ENCODE measurements at places on chromosomes 13 and 19. TPM values are rescaled to one million over a fixed set of nuclear protein-coding genes. Genes with fewer than 3 reads are reported as not detected.

DNA sequence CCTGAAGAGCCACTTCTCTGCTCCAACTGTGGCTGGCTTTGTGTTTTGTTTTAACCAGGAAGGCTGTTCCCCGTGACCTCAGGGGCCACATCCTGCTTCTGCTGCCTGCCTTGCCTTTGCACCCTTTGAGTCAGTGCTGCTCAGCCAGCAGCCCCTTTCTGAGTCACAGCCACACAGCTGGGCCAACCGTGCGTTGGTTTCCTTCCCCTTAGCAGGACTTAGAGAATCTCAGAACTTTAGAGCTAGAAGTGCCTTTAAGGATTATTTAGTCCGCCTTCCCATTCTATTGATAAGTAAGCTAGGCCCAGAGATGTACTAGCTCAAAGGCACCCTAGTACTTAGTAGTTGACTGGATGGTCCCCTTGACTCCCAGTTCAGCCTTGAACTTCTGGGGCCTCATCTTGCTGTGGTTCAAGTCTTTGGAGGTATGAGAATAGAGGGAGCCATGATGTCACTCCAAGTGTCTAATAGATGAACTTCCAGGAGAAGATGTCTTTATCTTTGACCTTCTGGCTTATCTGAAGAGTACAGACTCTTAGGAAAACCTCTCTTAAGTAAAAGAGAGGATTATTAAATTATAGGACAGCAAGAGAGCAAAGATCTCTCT is 8.0 kb downstream of the RGCC start:
- peak; percentile 90 for DNase-seq

DNA sequence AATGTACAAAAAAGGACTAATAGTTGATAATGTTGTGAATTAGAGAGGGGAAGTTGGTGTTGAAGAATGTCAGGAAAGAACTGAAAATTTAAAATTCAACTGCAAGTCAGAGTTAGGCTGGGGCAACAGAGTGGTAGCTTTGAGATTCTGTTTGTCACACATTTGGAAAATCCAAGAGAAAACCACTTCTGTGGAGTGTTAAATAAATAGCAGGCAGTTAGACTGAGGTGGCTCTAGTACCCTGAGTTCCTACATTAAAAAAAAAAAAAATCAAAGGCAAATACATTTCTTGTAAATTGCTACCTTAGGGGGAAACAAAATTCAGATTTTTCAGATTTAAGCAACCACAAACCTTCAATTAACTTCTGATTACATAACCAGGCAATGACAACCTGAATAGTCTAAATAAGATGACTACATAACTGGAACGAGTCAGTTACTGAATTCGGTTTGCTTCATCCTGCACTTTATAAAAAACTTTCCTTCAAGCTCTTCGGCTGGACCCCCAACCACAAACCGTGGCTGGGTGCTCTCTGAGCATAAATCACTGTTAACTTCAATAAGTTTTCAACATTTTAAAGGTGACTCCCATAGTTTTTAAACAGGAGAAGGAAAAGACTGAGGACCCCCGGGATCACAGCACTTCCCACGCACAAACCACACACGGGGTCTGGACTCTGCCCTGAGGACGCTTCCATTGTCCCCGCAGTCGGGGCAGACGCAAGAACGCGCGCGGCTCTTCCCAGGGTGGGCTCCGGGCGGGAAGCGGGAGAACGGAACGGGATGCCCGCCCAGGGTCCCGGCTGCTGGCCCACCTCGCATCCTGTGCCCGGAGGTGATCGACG is 725 bp downstream of the ZNF682 start:
- DNase-seq: no peak

DNA sequence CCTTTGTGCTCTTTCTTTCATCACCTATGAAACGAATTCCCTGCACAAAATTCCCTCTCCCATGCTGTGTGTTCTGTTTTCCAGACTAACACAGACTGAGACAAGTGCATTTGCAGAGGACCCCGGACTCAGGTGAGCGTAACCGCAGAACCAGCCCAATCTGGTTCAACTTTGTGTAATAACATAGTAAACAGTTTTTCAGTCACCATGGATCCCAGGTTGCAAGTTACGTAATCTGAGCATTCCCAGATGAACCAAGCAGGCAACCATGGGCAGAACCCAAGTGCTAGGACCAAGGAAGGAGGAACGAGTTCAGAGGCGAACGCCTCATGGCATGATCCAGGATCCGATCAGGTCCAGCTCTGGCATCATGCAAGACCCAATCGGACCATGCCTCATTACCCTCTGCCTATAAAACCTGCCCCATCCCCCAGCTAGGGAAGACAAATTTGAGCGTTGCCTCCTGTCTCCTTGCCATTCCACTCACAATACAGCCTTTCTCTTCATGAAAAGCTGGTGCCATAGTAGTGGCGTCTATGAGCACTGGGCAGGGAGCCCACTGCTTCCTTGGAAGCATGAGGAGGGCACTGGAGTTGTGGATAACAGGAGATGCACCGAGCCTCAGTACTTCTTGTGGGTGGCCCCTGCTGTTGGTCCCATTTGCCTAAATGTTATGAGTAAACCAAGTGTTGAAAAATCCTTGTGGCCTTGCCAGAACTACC is 107.6 kb downstream of the ABCC4 start:
- no peak for DNase-seq

DNA sequence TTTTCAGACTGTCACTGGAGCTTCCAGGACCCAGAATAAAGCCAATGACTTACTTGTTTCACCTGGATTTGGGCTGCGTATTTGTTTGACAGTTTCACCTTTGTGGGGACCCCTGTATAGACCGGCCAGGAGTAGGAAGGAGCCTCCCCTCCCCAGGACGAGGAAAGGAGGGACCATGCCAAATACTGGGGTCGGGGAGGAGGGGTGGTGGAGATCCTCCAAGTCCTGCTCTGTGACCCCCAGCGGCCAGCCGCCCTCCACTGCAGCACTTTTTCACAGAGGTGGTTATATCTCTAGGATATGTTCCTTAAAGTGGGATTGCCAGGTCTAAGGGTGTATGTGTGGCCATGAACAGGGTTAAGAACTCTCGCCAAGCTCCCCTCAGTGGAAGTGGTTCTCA is 25.7 kb upstream of the ZNF492 start:
- DNase-seq: no peak

DNA sequence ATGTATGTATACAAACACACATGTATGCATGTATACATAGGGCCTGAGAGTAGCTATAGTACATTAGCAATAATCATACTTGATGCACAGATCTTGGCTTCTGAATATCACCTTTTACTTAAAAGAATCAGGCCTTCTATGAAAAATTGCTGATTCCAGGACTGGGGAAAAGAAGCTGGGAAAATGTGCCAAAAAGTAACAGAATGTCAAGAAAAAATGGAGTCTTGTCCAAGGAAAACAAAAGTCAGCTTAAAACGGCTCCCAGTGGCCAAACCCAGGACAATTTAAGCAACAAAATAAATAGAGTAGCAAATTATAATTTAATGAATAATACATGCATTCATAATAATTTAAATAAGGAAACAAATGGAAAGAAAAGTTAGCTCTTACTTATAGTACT is 2104.9 kb downstream of the PCDH9 start:
- DNase-seq: no peak

- DNase-seq: no peak
Measured at GRCh38 chr13:33640832-33641231, 177.1 kb upstream of the RFC3 start.

DNA sequence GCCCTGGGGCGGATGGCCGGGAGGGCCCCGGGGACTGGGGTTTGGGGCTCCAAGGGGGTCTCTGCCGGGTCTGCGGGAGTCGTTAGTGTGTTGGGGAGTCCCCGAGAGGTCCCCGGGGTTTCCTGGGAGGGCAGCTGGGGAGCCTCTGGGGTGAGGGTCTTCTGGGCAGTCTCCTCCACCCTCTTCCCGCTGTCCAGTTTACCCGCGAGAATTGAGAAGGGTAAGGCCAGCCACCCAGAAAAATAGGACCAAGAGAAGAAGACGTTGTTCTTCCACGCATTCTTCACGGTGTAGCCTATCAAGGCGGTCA is 1.0 kb upstream of the ETFB start:
- DNase-seq: peak; percentile 74

DNA sequence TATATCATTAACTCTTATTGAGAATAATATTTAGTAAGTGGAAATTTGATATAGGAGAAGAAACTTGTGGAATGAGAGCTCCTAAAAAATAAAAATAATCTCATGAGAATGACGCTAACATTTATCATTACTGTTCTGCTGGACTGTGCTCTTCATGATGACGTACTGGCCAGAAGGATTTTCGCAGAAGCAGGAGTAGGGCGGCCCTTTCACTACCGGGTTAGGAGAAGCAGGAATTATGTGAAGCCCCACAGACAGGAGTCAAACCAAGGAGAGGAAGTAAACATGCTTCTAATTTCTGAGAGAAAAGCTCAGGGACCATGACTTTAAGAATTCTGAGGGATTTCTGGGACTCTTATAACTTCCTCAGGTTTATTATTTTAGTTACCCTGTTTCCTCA is 195.1 kb downstream of the VWA8 start:
- DNase-seq: no peak

- DNase-seq: no peak
Measured at GRCh38 chr13:76719955-76720354, 166.2 kb downstream of the KCTD12 start.

DNA sequence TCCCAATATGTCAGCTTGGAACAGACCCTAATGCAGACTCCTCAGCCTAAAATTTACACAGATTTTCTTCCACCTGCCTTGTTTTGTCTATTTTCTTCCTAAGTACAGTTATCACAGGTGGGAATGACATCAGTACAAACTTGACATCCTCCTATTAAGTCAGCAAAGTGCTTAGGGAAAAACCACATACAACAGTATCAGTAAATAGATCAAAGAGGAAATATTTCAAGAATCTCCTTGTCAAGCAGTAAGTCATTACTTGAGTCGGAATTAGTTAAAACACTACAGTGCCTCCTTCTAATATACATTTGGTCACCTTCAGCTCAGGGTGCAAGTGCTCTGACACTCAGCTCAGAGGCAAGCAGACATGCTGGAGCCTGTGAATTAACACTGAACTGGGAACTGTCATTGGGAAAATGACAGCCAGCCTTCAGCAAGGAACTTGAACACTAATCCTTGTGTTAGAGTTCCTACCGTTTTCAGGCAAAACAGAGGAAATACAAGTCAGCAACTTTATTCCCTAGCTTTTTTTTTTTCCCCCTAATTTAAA is 394.3 kb upstream of the HTR2A start:
- no peak for DNase-seq

DNA sequence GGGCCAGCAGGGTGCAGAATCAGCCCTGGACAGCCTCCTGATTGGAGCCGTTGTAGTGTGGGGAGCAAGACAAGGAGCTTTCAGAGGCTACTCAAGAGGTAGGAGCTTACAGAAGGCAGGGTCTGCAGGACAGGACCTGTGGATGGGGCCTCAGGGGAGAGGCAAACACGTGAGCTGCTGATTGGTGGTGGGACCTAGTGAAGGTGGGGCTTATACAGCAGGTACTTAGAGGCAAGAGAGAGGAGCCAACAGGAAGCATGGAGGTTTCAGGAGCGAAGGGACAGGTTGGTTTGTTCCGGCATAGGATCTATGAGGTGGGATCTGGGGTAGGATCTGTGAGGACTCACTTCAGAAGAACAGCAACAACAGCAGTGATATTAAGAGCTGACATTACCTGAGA is 32.4 kb downstream of the ZSWIM4 start:
- no peak for DNase-seq

GRCh38 chr19:49231804-49232203 is 74.2 kb downstream of the TRPM4 start:
- DNase-seq: no peak

GRCh38 chr19:50362656-50363424 is 2.6 kb downstream of the NAPSA start:
- no peak for DNase-seq

- no peak for DNase-seq
Measured at GRCh38 chr19:12784394-12784870, 6.9 kb upstream of the JUNB start.

DNA sequence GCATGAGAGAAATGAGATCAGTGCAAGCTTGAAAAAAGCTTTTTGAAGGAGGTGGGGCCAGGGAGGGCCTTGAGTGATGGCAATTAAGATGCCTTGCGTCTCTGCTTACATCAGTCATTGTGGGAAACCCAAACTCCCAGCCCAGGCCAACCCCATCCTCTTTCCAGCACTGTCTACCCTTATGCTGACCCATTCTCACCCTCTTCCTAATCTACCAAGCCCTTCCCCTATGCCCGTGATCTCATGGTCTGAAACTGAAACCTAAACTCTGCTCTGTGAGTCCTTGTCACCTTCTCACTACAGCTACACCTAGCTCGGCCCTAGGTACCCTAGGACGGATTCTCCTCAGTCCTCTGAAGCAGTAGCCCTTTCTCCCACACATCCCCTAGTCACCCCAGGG is 36.0 kb upstream of the SERP2 start:
- DNase-seq: no peak

GRCh38 chr19:3690551-3691371 is 9.5 kb downstream of the PIP5K1C start:
- DNase-seq: peak; percentile 42

DNA sequence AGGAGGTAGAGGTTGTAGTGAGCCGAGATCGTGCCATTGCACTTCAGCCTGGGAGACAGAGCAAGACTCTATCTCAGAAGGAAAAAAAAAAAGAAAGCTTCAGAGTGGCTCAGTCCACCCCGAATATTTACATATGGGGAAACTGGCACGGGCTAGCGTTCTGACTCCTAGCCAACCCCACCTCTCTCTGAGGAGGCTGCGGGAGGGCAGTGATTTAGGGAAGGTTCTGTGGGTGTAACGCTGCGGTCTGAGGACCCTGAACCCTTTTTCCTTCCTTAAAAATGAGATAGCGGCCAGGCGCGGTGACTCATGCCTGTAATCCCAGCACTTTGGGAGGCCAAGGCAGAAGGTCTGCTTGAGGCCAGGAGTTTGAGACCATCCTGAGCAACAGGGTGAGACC is 5.0 kb downstream of the LRRC25 start:
- no peak for DNase-seq

- DNase-seq: no peak
Measured at GRCh38 chr13:48492096-48492440, 40.8 kb downstream of the RCBTB2 start.

- DNase-seq: no peak
Measured at GRCh38 chr13:81498969-81499368, 1158.0 kb upstream of the SPRY2 start.

The TNFSF13B gene
- 8.5 TPM for total RNA-seq

The OR10H1 gene
- total RNA-seq: 0.10 TPM

The RNF225 gene
- not detected for total RNA-seq

The CPB2 gene
- total RNA-seq: not detected
